ENCODE measurements at places on chromosomes 6 and 20. TPM values are rescaled to one million over a fixed set of nuclear protein-coding genes. Genes with fewer than 3 reads are reported as not detected.

SOX18 gene
- total RNA-seq, result 0.05 TPM

PPP1R14C gene
- total RNA-seq, result 17.0 TPM

ARMC2 gene
- 4.8 TPM for total RNA-seq

DNMT3B gene
- 13.5 TPM for total RNA-seq

THBS2 gene
- 6.5 TPM for total RNA-seq

ISM1 gene
- not detected for total RNA-seq

DEFB132 gene
- not detected for total RNA-seq

GRCh38 chr6:21348504-21349195, 244.9 kb upstream of the SOX4 start:
- DNase-seq, result peak; percentile 66

DNA sequence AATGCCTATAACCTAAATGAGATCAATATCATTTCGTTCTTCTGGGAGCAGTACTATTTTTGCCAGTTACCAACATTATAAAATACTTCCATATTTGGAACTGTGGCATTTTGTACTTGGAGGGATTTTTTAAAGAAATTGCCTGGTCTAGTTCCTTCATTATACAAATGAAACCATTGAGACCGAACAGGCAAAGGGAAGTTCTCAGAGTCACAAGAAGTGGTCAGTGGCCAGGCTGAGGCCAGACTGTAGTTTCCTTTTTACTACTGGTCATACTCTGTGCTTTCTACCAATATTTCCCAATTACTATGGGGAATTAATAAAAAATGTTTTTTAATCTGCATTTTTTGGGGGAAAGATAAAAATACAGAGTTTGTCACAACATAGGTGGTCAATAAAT, 332.0 kb downstream of the NRN1 start:
- no peak for DNase-seq

GRCh38 chr6:107437691-107438090, 21.7 kb downstream of the PDSS2 start:
- DNase-seq, result no peak

- peak; percentile 61 for DNase-seq
Measured at GRCh38 chr6:35970181-35970580, 49.3 kb upstream of the SRPK1 start.

GRCh38 chr6:13863699-13864155, 49.4 kb upstream of the MCUR1 start:
- peak; percentile 15 for DNase-seq

DNA sequence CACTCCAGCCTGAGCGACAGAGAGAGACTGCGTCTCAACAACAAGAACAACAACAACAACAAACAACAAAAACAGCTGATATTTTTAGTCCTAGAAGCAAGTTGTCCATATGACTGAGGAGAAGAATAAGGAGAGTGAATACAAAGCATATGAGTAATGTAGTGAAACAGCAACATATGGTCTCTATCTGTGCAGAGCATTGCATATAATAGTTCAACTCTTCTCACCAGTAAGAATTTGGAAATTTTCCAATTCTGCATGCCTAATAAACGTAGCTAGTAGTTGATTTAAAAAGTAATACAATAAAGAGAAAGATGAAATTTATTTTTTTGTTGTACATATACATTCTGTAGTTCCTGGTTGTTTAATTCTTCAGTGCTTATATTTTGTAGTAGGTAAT, 129.7 kb upstream of the FAM83B start:
- no peak for DNase-seq

DNA sequence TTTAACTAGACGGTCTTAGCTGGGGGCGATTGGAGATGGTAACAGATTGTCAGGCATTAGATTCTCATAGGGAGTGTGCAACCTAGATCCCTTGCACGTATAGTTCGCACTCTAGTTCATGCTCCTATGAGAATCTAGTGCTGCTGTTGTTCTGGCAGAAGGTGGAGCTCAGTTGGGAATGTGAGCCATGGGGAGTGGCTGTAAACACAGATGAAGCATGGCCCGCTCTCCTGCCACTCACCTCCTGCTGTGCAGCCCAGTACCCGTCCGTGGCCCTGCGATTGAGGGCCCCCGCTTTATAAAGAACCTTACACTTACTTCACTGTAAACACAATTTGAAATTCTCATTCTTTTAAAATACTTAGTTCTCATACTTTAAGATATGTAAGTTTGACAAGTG, 339.4 kb downstream of the CDH26 start:
- DNase-seq, result no peak

DNA sequence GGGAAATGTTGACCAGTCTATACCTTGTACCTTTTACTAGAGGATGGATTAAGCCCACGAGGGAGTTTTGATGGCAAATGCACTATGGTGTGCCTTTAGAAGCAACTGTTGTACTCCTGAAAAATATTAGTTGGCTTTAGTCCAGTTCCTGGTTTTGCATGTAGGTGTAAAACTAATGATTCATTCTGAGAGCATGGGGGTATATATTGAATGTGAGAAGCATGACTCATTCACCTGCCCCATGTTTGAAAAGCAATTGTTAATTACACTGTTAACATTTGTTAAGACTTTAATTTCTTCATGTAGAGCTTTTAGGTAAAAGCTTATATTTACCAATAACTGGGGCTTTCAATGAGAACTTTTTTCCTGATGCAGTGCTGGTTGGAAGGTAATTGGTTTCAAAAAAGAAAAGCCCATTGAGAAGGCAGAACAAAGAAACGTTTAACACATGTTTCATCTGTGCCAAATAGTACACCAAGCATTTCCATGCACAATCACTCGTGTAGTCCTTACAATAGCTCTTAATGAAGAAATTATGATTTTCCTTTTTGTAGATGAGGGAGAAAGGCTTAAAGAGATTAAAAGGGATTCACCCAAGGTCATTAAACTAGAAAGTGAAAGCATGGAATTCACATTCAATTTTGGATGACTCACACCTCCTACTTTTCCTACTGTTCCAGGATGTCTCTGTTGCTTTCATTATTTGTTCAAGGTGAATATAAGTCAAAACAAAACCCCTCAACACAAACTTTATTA, 134.1 kb downstream of the CCDC170 start:
- DNase-seq, result peak; percentile 90

GRCh38 chr6:124796464-124796970, 165.7 kb upstream of the RNF217 start:
- DNase-seq, result no peak

DNA sequence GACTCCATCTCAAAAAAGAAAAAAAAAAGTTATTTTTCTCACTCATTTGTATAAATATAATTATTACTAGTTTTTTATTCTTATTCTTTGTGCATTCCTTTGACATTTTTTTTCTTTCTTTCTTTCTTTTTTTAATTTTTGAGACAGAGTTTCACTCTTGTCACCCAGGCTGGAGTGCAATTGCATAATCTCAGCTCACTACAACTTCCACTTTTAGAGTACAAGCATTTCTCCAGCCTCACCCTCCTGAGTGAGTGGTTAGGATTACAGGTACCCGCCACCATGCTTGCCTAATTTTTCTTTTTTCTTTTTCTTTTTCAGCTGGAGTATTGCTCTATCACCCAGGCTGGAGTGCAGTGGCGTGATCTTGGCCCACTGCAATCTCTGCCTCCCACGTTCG, 51.4 kb upstream of the JARID2 start:
- DNase-seq, result no peak

Data from renal cortical epithelial cell (primary cell).